ENCODE measurements at places on chromosomes 3 and 15. TPM values are rescaled to one million over a fixed set of nuclear protein-coding genes. Genes with fewer than 3 reads are reported as not detected.
A peak's percentile ranks its signal among the peaks of the same experiment; 100 is the strongest.

GRCh38 chr3:21528291-21528995 is 222.6 kb downstream of the ZNF385D start:
- no peaks in the 10 kb centered on the region for H3K27me3 ChIP-seq
- no peak overlapping the region for H3K4me3 ChIP-seq

GRCh38 chr3:65733459-65733858 is 305.3 kb downstream of the MAGI1 start:
- DNase-seq: no peak
- no peaks in the 10 kb centered on the region for H3K36me3 ChIP-seq
- no peak overlapping the region for H3K4me3 ChIP-seq
- no peaks in the 10 kb centered on the region for H3K27me3 ChIP-seq

DNA sequence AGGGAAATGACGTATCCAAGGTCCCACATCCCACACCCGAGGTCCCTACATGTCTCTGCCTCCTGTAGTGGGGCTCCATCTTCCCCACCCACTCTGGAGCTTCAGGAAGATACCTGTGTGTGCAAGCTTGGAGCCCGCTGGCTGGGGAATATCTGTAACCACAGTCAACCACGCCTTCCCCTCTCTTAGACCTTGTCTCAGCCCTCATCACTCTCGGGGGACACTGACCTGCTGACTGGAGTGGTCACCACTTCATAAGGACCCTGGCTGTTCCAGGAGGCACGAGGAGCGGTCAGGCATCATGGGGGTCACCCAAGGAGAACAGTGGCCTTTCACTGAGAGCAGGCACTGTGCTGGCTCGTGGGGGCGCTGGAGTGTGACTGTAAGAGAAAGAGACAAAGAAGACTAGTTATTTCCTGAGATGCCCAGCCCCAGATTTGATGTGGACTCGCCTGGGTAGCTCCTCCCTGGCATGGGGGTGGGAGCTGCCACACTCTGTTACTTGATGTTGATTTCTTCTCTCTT is 48.6 kb downstream of the CTXND1 start:
- no peak overlapping the region for H3K4me3 ChIP-seq
- no peak for DNase-seq
- H3K27me3 ChIP-seq: no peaks in the 10 kb centered on the region
- no peak overlapping the region for H3K27ac ChIP-seq
- H3K4me1 ChIP-seq: peaks cover 1% of the 10 kb centered on the region

- DNase-seq: no peak
- no peaks in the 10 kb centered on the region for H3K4me1 ChIP-seq
- no peaks in the 10 kb centered on the region for H3K36me3 ChIP-seq
- H3K4me3 ChIP-seq: no peak overlapping the region
- no peak overlapping the region for H3K27ac ChIP-seq
- no peaks in the 10 kb centered on the region for H3K27me3 ChIP-seq
Observed at GRCh38 chr3:105959851-105960250, 91.0 kb upstream of the CBLB start.

GRCh38 chr3:23312866-23313265 is 109.7 kb downstream of the UBE2E2 start:
- H3K36me3 ChIP-seq: no peaks in the 10 kb centered on the region
- no peaks in the 10 kb centered on the region for H3K4me1 ChIP-seq
- no peak overlapping the region for H3K27ac ChIP-seq
- H3K27me3 ChIP-seq: no peaks in the 10 kb centered on the region

DNA sequence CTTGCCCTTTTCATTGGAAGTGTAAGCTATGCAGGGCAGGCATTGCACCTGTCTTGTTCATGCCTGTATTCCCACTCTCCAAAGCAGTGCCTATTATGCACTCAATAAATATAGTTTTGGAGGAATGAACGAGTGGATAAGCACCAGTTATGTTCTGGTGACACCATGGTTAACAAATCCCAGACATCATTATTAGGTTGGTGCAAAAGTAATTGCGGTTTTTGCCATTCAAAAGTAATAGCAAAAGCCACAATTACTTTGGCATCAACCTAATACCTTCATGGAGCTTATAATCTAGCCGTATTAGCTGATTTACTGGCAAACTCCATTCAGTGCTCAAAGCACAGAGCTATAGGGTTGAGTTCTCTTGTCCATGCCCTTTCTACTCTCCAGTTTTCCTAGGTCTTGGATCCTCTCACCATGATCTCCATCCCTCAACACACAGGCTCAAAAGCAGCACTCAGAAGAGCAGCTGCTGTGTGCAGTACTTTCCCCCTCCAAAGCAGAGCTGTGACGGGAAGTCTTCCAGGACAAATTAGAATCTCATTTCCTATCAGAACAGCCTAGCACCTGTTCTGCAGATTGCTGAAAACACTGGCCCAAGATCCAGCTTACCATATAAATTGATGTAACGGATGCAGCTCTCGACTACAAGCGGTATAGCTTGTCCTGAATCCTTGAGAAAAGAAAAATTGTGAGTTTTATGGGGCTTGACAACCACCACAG is 63.2 kb upstream of the RAD18 start:
- H3K36me3 ChIP-seq: no peaks in the 10 kb centered on the region
- H3K27ac ChIP-seq: no peak overlapping the region
- no peaks in the 10 kb centered on the region for H3K27me3 ChIP-seq
- DNase-seq: no peak
- no peak overlapping the region for H3K4me3 ChIP-seq

- H3K27ac ChIP-seq: no peak overlapping the region
- no peaks in the 10 kb centered on the region for H3K27me3 ChIP-seq
- H3K36me3 ChIP-seq: peaks cover 11% of the 10 kb centered on the region
- DNase-seq: no peak
Observed at GRCh38 chr3:15645740-15646501, 44.4 kb downstream of the BTD start.

- no peaks in the 10 kb centered on the region for H3K36me3 ChIP-seq
- no peak overlapping the region for H3K4me3 ChIP-seq
- H3K4me1 ChIP-seq: no peaks in the 10 kb centered on the region
- DNase-seq: no peak
Observed at GRCh38 chr15:68552773-68553172, 26.0 kb upstream of the CORO2B start.

DNA sequence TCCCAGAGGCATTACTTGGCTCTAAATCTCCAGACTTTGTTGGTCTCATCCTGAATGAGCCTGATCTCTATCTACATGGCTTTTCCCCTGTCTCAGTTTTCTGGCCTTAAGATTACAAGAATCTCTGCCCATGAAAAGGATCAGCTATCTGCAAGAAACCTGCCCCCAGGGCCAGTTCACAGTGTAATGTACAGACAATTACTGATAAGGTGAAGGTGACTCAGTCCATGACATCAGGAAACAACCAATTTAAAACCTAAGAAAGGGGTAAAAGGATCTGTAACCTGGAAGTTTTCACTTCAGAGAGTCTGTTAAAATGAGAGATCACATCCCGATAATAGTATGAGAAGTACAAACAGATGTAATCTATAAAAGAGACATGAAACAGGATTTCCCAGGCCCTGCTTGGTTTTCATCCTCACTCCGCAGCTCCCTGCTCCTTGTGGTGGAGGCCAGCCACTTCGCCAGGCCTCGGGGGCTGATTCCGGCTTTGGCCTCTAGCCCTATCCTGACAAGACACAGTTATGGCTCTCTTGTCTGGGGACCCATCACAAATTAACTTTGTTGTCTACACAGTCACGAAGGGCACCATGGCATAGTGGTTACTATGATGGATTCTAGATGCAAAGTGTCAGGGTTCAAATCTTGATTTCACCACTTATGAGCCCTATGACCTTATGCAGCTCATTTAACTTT is 136.9 kb downstream of the THSD4 start:
- H3K4me1 ChIP-seq: no peaks in the 10 kb centered on the region
- no peak for DNase-seq
- no peak overlapping the region for H3K27ac ChIP-seq
- H3K27me3 ChIP-seq: no peaks in the 10 kb centered on the region
- H3K4me3 ChIP-seq: no peak overlapping the region
- H3K36me3 ChIP-seq: no peaks in the 10 kb centered on the region

- H3K4me3 ChIP-seq: no peak overlapping the region
- no peaks in the 10 kb centered on the region for H3K4me1 ChIP-seq
- no peaks in the 10 kb centered on the region for H3K27me3 ChIP-seq
- no peak overlapping the region for H3K27ac ChIP-seq
Observed at GRCh38 chr15:37008205-37008604, 92.1 kb downstream of the MEIS2 start.

DNA sequence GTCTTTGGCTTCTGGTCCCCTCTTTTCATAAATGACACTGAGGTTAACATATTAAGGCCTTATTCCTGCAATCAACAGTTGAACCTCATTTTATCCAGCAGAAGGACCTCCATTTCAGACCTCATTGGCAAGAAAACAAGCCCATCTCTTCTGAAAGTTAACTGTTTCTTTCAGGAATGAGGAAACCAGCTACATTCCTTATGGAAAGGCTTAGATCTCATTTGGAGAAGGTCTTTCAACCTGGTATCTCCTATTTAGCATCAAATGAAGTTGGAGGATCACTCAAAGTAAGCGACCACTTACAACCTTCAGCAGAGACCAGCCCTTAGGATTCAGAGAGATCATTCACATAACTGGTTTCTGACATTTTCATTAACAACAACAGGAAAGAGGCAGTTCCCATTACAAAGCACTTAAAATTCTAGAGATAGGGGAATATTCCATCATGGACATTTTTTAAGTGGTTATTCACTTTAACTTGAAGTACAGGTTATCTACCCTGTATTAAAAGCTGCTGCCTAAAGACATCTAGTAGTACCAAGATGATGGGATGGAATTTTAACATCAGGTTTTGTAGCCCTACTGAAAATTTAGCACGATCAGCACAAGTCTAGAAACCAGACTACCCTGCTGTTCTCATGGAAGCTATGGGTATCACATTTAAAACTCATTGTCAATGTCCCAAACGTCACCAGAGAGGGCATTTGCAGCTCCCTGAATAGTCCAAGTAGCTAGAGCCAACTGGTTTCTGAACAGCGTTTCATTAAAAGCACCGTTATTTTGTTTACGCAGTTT is 30.4 kb downstream of the TFRC start:
- H3K27ac ChIP-seq: no peak overlapping the region
- H3K27me3 ChIP-seq: no peaks in the 10 kb centered on the region
- H3K4me1 ChIP-seq: no peaks in the 10 kb centered on the region
- no peak overlapping the region for H3K4me3 ChIP-seq

- H3K4me1 ChIP-seq: peaks cover 6% of the 10 kb centered on the region
- no peak overlapping the region for H3K27ac ChIP-seq
- no peak overlapping the region for H3K4me3 ChIP-seq
- no peaks in the 10 kb centered on the region for H3K36me3 ChIP-seq
- H3K27me3 ChIP-seq: no peaks in the 10 kb centered on the region
Observed at GRCh38 chr15:71686221-71687050, 123.9 kb upstream of the NR2E3 start.

DNA sequence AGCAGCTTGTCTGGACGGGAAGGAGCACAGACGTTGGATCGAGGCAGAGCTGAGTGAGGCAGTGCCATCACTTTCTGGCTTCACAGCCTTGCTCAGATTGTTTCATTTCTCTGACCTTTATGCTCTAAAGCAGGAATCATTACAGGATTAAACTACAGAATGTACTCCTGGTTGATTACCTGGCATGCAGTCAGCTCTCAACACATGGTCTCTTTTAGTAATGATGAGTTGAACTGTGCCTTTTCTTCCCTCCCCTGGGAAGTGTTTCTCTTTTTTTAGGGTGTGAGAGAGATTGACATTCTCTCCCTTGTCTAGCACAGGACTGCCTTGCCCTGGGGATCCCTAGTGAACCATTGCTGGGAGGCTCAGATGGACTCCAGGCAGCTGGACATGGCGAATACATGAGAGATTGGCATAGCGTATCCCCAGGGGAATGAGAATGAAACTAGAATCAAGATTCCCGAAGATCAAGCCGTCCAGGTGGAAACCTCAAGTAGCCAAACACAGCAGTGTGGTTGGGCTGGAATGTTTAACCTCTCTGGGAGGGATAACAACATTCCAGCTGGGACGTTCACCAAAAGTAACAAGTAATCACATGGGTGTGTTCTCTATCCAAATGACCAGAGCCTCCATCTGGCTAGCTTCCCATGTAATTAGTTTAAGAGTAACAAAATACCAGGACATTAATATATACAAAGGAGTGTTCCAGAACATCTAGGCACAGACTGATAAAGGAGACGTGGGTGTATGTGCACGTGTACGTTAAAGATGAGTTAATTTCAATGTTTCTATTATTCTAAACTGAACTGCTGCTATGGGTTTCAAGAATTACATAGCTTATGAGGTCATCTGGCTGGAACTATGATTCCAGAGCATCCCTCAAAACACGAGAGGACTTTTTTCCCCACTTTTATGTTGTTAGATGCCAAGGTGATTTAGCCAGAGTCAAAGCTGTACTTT is 118.6 kb upstream of the NR2E3 start:
- peaks cover 16% of the 10 kb centered on the region for H3K4me1 ChIP-seq
- H3K36me3 ChIP-seq: no peaks in the 10 kb centered on the region
- H3K4me3 ChIP-seq: no peak overlapping the region

- H3K27ac ChIP-seq: no peak overlapping the region
- no peaks in the 10 kb centered on the region for H3K36me3 ChIP-seq
- peaks cover 8% of the 10 kb centered on the region for H3K4me1 ChIP-seq
Observed at GRCh38 chr3:128706086-128706615, 19.8 kb upstream of the RAB7A start.

- H3K36me3 ChIP-seq: no peaks in the 10 kb centered on the region
- H3K4me1 ChIP-seq: peaks cover 24% of the 10 kb centered on the region
- H3K4me3 ChIP-seq: no peak overlapping the region
- no peaks in the 10 kb centered on the region for H3K27me3 ChIP-seq
- H3K27ac ChIP-seq: peak overlapping the region; percentile 42
Observed at GRCh38 chr3:124812291-124813265, 74.6 kb downstream of the ITGB5 start.

GRCh38 chr3:119974656-119975055 is 119.6 kb downstream of the GSK3B start:
- H3K36me3 ChIP-seq: no peaks in the 10 kb centered on the region
- DNase-seq: no peak
- no peak overlapping the region for H3K4me3 ChIP-seq
- no peaks in the 10 kb centered on the region for H3K4me1 ChIP-seq
- no peak overlapping the region for H3K27ac ChIP-seq
- H3K27me3 ChIP-seq: no peaks in the 10 kb centered on the region

- H3K36me3 ChIP-seq: no peaks in the 10 kb centered on the region
- no peak for DNase-seq
- no peak overlapping the region for H3K4me3 ChIP-seq
- H3K4me1 ChIP-seq: no peaks in the 10 kb centered on the region
Observed at GRCh38 chr15:22794063-22794462, 7.6 kb downstream of the NIPA1 start.

DNA sequence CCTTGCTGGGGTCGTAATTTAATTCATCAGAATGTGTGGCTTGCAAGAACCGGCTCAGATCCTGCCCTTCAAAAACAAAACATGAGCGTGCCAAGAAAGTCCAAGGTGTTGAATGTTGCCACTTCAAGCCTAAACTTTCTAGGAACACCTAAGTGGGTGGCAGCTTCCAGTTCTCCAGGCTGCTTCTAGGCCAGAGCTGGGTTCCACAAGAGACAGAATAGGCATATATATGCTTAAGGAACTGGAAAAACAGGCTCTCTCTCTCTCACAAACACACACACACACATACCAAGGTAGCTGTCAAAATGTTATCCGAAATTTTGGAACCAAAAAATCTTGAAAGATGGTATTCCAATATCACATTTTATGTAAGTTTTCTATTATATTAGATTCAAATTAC is 890 bp upstream of the ADIPOQ start:
- no peak for DNase-seq
- H3K4me1 ChIP-seq: no peaks in the 10 kb centered on the region
- no peaks in the 10 kb centered on the region for H3K36me3 ChIP-seq
- H3K27ac ChIP-seq: no peak overlapping the region
- no peak overlapping the region for H3K4me3 ChIP-seq

Gene KY
- total RNA-seq: 0.29 TPM

Gene CLEC3B
- total RNA-seq: 265 TPM

Gene CTXN2
- not detected for total RNA-seq

Gene ST3GAL6
- 29.4 TPM for total RNA-seq

Gene EPHB3
- total RNA-seq: 7.8 TPM

Gene CHRNA7
- 0.75 TPM for total RNA-seq

Gene ARRDC4
- total RNA-seq: 31.6 TPM

Gene CHD2
- total RNA-seq: 161 TPM

All from upper lobe of right lung (tissue), 1 donor.